ENCODE measurements at places on chromosomes 16 and 17. TPM values are rescaled to one million over a fixed set of nuclear protein-coding genes. Genes with fewer than 3 reads are reported as not detected.

Gene USP43
- total RNA-seq, result not detected

Gene SLC5A2
- not detected for total RNA-seq

Gene SHISA9
- total RNA-seq, result not detected

Gene ABCA9
- 10.8 TPM for total RNA-seq

Gene SULT1A4
- total RNA-seq, result 0.32 TPM

Gene CDH11
- 21.1 TPM for total RNA-seq

Gene CD300LB
- not detected for total RNA-seq

DNA sequence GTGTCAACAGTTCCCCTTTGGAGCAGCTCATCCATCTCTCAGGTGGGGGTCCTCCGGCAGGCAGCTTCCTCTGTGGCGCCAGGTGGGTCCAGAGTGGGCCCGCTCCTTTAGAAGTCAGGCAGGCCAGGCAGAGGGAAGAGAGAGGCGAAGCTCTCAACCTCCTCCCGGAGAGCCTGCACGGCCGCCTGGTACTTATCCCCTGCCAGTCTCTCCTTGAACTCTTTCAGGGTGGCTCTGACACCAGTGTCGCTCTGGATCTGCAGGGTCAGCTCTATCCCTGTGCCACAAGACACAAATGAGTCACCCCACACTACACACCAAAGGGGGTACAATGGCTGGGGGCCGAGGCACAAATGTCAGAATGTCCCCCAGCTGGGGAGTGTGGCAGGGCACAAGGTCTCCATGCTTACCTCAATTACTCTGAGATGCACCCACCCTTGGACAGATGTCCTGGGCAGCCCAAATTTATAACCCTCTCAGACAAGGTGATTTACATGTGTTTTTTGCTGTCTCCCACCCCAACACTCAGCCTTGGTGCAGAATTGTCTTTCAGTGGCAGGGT is 13.6 kb downstream of the SMCR8 start:
- H3K27ac ChIP-seq, result no peak overlapping the region
- no peak overlapping the region for H3K4me3 ChIP-seq
- no peaks in the 10 kb centered on the region for H3K27me3 ChIP-seq
- H3K4me1 ChIP-seq, result no peaks in the 10 kb centered on the region
- DNase-seq, result no peak

DNA sequence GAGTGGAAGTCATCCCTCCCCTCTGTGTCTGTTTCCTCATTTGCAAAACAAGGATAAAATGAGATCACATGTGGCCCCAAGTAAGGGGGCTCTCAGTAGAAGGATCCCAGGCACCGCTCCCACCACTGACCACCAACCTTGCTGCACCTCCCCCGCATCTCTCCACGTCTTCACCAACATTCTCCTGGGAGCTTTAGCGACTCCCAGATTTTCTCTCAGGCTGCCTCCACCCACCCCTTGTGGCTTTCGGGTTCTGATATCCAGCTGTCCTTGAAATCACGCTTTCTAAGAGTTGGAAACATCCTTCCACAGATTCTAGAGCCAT is 16.4 kb upstream of the NTN1 start:
- H3K27ac ChIP-seq, result no peak overlapping the region
- H3K36me3 ChIP-seq, result no peaks in the 10 kb centered on the region
- no peak for DNase-seq
- H3K4me1 ChIP-seq, result peaks cover 9% of the 10 kb centered on the region
- no peak overlapping the region for H3K4me3 ChIP-seq

DNA sequence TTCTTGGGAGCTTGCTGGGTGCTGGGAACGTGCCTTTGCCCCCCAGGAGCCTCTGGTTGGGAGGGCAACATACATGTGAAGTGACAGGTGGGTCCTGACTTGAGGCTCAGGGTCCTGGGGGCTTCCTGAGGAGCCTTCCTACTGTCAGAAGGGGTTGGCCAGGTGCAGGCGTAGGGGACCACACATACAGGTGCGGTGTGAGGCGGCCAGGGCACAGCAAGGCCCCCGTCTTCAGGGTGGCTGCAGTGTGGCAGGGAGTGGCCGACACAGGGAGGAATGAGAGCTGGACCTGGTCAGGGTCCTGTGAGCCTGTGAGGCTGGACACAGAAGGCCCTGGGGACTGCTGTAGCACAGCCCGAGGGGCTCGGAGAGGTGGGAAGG is 10.6 kb downstream of the TCF25 start:
- H3K4me3 ChIP-seq, result no peak overlapping the region
- H3K4me1 ChIP-seq, result no peaks in the 10 kb centered on the region
- DNase-seq, result no peak
- H3K36me3 ChIP-seq, result peaks cover 96% of the 10 kb centered on the region

- no peaks in the 10 kb centered on the region for H3K27me3 ChIP-seq
- peaks cover 2% of the 10 kb centered on the region for H3K36me3 ChIP-seq
- no peaks in the 10 kb centered on the region for H3K4me1 ChIP-seq
- H3K27ac ChIP-seq, result no peak overlapping the region
- DNase-seq, result no peak
These were observed 15.9 kb downstream of the NARF start for GRCh38 chr17:82474223-82475010.

DNA sequence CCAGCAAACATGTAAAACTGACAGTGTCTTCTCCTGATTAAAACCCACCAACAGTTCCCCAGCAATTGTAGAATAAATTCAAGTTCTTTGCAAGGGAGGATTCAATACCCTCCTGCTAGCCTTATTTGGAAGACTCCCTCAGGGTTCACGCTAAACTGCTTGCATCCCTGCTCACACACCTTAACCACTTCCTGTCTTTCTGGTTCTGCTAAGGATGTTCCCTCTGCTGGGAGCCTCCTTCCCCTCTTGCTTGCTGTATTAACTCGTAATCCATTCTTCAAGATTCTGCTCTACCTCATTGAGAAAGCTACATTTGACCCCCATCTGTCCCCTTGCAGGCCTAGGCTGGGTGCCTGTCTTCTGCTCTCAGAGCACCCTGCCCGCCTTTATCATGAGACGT is 2.3 kb upstream of the SHISA6 start:
- H3K4me1 ChIP-seq, result no peaks in the 10 kb centered on the region
- no peak overlapping the region for H3K27ac ChIP-seq
- H3K27me3 ChIP-seq, result no peaks in the 10 kb centered on the region
- no peak for DNase-seq
- H3K36me3 ChIP-seq, result no peaks in the 10 kb centered on the region

GRCh38 chr16:54144572-54144947 is 142.0 kb downstream of the IRX3 start:
- no peaks in the 10 kb centered on the region for H3K4me1 ChIP-seq
- H3K4me3 ChIP-seq, result no peak overlapping the region
- no peaks in the 10 kb centered on the region for H3K36me3 ChIP-seq
- no peak for DNase-seq
- no peak overlapping the region for H3K27ac ChIP-seq

- no peak overlapping the region for H3K4me3 ChIP-seq
- peaks cover 40% of the 10 kb centered on the region for H3K36me3 ChIP-seq
- no peaks in the 10 kb centered on the region for H3K27me3 ChIP-seq
- no peak overlapping the region for H3K27ac ChIP-seq
These were observed 113.0 kb downstream of the MYO1D start for GRCh38 chr17:32763855-32764439.

DNA sequence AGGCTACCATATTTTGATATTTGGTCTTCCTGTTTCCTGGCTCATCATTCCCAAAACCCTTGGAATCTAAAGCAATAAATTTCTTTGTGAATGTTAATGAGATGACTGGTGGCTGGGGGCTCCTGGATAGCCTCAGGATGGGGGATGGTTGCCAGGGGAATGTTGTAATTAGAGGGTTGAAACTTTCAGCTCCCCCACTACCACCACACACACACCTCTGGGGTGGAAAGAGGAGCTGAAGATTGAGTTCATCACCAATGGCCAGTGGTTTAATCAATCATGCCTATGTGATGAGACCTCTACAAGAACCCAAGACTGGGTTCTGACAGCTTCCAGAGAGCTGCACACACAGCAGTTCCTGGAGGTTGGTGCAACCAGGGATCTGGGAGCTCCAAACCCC is 59.1 kb downstream of the HS3ST3A1 start:
- H3K27ac ChIP-seq, result no peak overlapping the region
- no peak overlapping the region for H3K4me3 ChIP-seq
- no peaks in the 10 kb centered on the region for H3K36me3 ChIP-seq
- H3K27me3 ChIP-seq, result no peaks in the 10 kb centered on the region

GRCh38 chr17:75301502-75302206 is 12.4 kb upstream of the SLC25A19 start:
- no peak for DNase-seq
- H3K27me3 ChIP-seq, result no peaks in the 10 kb centered on the region
- H3K4me3 ChIP-seq, result no peak overlapping the region
- no peaks in the 10 kb centered on the region for H3K36me3 ChIP-seq
- no peaks in the 10 kb centered on the region for H3K4me1 ChIP-seq

GRCh38 chr17:30343796-30344195 is 9.9 kb upstream of the TMIGD1 start:
- H3K27ac ChIP-seq, result peak overlapping the region; percentile 85
- no peaks in the 10 kb centered on the region for H3K36me3 ChIP-seq
- no peak overlapping the region for H3K4me3 ChIP-seq

DNA sequence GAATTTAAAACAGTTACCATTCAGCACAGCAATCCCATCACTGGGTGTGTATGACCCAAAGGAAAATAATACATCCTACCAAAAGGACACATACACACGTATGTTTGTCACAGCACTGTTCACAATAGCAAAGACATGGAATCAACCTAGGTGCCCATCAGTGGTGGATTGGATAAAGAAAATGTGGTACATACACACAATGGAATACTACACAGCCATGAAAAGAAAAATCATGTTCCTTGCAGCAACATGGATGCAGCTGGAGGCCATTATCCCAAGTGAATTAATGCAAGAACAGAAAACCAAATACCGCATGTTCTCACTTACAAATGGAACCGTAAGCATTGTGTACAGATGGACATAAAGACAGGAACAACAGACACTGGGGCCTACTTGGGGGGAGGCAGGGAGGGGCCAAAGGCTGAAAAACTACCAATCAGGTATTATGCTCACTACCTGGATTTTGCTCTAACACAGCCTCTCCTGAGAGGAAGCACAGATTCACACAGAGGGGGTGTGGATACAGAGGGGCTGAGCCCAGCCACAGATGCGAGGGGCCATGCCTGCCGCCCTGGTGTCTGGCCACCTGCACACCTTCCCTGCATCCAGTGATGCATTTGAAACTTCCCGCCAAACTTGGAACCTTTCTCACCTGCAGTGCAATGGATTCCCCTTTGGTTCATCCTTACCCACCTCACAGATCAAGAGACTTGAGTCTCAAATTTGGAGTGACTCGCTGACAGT is 55.9 kb downstream of the USP22 start:
- no peak overlapping the region for H3K4me3 ChIP-seq
- no peak for DNase-seq
- no peaks in the 10 kb centered on the region for H3K36me3 ChIP-seq
- H3K27me3 ChIP-seq, result no peaks in the 10 kb centered on the region
- H3K27ac ChIP-seq, result no peak overlapping the region

GRCh38 chr17:76772842-76773525 is 35.1 kb downstream of the MFSD11 start:
- H3K4me3 ChIP-seq, result no peak overlapping the region
- DNase-seq, result no peak
- H3K4me1 ChIP-seq, result no peaks in the 10 kb centered on the region
- H3K36me3 ChIP-seq, result peaks cover 91% of the 10 kb centered on the region

DNA sequence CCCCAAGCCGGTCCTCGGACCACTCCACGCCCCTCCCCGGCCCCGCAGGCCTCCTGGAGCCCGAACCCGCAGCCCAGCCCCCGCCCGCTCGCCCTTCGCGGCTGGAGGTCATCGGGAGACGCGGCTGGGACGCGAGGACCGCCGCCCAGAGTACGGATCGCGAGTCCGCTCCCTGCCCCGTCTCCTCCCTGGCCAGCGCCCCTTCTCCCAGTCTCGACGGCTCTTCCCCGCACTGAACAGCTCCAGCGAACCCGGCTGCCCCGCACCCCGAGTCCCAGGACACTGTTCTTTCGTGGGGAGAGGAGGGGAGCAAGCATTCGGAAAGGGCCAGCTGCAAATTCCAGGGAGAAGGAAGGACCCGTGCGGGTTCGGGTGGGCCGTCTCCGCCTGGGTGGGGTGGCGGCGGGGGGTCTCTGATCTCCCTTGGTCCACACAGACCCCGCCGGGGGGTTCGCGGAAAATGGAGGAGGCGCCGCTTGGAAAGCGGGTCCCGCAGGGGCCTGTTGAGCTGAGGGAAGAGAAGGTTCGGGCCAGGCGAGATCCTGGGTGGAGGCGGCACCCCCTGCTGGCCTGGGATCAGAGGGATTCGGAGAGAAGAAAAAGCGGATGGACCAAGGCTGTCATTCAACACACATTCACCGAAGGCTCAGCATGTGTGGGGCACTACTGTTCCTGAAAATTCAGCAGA is 632 bp upstream of the RTN4RL1 start:
- peak overlapping the region; percentile 51 for H3K27ac ChIP-seq
- H3K36me3 ChIP-seq, result no peaks in the 10 kb centered on the region
- peaks cover 39% of the 10 kb centered on the region for H3K4me1 ChIP-seq
- no peaks in the 10 kb centered on the region for H3K27me3 ChIP-seq
- H3K4me3 ChIP-seq, result peak overlapping the region; percentile 64
- DNase-seq, result peak; percentile 78

GRCh38 chr17:66952031-66952524 is 12.4 kb upstream of the CACNG4 start:
- H3K27ac ChIP-seq, result no peak overlapping the region
- no peaks in the 10 kb centered on the region for H3K36me3 ChIP-seq
- no peaks in the 10 kb centered on the region for H3K4me1 ChIP-seq
- no peak for DNase-seq
- no peak overlapping the region for H3K4me3 ChIP-seq

DNA sequence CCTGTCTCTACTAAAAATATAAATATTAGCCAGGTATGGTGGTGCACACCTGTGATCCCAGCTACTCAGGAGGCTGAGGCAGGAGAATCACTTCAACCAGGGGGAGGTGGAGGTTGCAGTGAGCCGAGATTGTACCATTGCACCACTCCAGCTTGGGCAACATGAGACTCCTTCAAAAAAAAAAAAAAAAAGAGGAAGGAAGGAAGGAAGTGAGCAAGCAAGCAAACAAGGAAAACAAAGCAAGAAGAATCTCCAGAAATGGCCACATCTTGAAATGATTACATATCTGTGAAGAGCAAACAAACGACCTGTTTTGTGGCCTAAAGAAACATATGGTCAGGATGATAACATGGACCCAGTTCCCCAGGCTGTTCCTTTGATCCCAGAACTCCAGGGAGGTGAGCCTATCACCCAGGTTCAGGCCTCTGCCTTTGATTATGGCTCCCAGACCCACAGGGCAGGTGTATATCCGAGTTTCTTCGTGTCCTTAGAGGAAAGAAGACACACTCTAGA is 8.9 kb downstream of the ACOX1 start:
- H3K4me1 ChIP-seq, result peaks cover 14% of the 10 kb centered on the region
- DNase-seq, result no peak
- H3K27me3 ChIP-seq, result no peaks in the 10 kb centered on the region
- peaks cover 24% of the 10 kb centered on the region for H3K36me3 ChIP-seq
- no peak overlapping the region for H3K4me3 ChIP-seq

Data from heart right ventricle (tissue), 16 donors.